Anterior cingulate cortex (tissue), 58 donors: ENCODE measurements at places on chromosomes 11 and 22.

DNA sequence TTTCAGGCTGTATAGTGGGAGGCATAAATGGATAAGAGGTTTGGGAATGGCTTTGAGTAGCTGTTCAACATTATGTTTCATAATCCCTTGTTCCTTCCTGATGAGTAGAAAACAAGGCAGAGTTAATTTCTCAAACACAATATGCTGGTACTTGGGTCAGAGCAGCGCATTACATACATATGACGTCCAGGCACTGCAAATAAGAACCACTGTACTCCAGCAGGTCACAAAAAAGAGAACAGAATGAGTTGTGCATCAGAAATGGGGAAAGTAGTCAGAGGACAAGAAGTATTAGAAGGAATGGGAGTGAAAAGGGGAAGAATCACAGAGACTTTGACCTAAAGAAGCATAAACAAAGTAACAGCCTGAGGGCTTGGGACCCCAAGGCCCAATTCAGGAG is 44.0 kb upstream of the RDX start:
- no peak for DNase-seq

GRCh38 chr22:42692239-42693054 is 28.2 kb downstream of the A4GALT start:
- no peak for DNase-seq

DNA sequence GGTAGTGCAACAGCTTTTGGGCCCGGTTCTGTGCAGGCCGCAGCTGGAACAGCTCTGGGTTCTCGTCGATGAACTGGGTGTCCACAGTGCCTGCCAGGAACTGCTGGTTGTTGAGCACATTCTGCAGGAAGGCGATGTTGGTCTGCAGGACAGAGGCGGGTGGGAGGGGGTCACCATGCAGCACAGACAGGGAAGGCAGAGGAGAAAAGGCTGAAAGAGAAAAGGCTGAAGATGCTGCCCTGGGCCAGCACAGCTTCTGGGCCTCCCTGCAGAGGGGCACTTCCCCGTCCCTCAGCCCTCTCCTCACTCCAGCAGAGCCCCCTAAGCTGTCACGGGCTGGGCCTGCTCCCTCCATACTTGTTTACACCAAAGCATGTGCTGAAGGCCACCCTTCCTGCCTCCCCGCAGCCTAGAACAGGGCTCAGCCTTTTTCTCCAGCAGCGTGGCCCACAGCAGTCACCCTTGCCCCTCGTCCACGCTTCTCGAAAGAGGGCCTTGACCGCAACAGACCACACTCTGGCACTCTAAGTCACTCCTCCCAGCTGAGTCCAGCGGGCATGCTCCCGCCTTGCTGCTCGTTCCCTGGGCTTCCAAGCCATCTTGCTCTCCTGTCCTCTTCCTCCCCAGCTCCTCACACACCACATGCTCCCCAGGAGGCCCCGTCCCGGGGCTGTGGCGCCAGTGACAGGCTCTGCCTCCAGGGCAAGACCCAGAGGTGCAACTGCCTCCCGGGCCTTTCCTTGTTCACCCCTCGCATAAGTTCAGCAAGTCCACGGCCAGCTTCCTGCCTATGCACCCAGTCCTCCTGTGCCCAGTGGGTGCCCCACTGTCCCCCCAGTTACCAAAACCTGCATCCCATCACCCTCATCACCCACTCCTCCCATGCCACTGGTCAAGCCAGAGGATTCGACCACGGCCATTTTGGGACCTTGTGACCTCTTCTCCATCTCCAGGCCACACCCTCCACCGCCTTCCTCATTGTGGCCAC is 3.3 kb upstream of the LRFN4 start:
- no peak for DNase-seq

- no peak for DNase-seq
These were observed 373.9 kb downstream of the BRD1 start for GRCh38 chr22:49453771-49454170.

DNA sequence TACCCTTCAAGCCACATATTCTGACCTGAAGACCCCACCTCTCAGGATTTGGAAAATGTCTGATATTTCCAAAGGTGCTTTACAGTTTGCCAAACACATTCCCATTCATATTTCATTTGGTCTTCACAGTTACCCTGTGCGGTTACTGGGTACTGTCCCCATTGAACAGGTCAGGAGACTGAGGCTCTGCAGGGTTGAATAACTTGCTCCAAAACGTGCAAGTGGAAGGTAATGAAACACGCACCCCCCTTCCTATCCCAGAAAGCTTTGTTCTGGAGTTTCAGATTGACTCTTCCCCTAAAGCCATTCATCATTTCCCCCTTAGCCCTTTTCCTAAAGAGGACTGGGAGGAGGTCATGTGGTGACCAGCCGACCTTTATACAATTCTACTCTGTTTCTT is 18.8 kb downstream of the MICAL2 start:
- DNase-seq: no peak

GRCh38 chr11:76897233-76897632 is 36.5 kb downstream of the ACER3 start:
- DNase-seq: no peak
